AML-193 (cell line): ENCODE measurements at places on chromosomes 12 and 14.
A peak's percentile ranks its signal among the peaks of the same experiment; 100 is the strongest.

DNA sequence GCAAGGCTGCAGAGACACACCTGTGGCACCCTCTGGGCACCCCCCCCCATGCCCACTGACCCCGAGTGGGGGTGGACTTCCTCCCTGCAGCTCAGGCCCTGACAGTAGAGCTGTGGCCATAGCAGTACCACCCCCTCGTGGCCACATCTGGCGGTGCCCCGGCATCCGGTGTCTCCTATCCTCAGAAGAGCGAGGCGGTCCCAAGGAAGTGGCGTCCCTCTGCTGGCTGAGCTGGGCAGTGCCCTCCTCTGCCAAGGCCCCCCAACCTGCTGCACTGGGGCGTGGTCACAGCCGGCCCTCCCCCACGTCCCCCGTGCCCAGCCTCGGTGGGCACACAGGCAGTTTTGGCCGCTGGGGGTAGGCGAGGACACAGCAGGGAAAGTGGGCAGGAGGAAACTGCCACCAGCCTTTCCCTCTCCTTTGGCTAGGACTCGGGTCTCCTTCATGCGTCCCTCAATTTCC, 6.0 kb upstream of the SLC6A12 start:
- DNase-seq = peak; percentile 74

- DNase-seq = no peak
Measured at GRCh38 chr12:126747530-126748149, 1519.3 kb upstream of the TMEM132C start.

- DNase-seq = no peak
Measured at GRCh38 chr14:65151609-65151956, 49.3 kb upstream of the MAX start.

DNA sequence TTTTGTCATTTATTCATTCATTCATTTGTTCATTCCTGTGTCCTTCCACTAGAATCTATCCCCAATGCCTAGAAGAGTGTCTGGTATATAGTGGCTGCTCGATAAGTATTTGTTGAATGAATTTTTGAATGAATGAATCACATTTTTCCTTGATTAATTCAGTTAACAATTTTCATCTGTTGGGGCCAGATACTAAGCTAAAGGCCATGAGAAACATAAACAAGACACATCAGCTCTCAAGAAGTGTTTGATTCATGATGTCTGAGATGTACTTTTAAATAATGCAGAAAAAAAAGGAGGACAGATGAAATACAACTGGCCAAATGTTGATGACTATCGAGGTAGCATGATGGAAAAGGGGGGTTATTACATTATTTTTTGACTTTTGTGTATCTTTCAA, 48.1 kb upstream of the TMED10 start:
- DNase-seq = no peak

DNA sequence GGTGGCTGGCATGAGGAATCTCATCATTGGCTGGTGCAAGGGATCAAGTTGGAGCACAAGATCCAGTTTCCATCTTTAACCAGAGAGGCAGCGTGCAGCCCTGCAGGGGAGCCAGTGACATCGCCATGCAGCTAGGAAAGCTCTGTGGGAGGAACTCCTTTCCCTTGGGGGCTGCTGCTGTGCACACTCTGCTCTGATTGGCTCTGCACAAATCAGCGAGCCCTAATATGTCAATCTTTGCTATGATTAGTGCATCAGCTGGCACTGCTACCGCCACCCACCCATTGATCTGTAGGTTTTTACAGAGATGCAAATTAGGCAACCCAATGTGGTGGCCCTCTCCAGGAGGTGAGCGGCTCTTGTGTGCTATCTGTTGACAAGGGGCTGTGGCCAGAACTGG, 262.6 kb downstream of the PCNX1 start:
- DNase-seq = no peak

DNA sequence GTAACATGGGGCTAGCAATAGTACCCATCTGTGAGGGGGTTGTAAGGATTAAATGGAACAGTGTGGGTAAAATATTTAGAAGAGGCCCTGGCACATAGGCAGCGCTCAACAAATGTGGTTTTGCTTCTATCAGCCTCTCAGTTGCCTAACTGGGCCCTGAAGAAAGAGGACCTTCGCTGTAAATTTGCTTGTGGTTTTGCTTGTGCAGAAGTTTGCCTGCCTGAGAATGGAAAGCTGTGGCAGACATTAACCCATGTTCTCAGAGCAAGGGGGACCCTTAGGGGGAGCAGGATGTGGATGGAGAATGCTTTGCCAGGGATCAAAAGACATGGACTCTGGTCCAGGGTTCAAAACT, 160.1 kb downstream of the BRMS1L start:
- no peak for DNase-seq

DNA sequence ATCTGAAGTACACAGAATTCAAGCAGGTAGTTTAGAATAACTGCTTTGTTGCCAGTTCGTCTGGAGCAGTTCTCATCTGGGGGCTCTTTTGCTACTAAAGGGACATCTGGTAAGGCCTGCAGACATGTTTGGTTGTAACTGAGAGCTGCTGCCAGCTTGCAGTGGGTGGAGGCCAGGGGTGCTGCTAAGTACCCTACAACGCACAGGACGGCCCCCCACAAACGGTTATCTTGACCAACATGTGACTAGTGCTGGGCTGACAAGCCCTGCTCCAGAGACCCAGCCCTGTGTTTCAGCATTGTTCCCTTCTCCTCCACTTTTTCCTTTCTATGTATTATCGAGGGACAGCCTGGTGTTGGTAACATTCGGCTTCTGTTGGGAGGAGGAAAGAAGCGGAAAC, 40.8 kb downstream of the FBXO21 start:
- DNase-seq = no peak

- DNase-seq = no peak
Measured at GRCh38 chr14:103846543-103847450, 578 bp downstream of the PPP1R13B start.

DNA sequence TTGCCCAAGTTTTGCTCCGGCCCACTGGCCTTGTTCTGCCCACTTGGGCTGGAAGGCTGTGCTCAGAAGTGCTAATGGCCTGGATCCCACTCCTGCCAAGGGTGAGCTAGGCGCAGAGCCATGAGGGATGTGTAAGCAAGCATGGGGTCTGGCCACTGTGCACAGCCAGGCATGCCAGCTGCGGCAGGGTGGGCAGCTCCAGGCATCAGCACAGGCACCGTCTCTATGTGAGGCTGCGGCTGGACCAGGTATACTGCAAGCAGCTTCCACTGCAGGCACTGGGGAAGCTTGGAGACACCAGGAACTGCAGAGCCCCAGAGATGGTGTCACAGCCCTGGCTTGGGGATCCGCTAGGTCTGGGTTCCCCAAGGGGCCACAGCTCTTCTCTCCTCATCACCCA, 264.9 kb downstream of the LRIG3 start:
- no peak for DNase-seq

GRCh38 chr12:80698256-80698655, 9.2 kb upstream of the MYF6 start:
- no peak for DNase-seq

DNA sequence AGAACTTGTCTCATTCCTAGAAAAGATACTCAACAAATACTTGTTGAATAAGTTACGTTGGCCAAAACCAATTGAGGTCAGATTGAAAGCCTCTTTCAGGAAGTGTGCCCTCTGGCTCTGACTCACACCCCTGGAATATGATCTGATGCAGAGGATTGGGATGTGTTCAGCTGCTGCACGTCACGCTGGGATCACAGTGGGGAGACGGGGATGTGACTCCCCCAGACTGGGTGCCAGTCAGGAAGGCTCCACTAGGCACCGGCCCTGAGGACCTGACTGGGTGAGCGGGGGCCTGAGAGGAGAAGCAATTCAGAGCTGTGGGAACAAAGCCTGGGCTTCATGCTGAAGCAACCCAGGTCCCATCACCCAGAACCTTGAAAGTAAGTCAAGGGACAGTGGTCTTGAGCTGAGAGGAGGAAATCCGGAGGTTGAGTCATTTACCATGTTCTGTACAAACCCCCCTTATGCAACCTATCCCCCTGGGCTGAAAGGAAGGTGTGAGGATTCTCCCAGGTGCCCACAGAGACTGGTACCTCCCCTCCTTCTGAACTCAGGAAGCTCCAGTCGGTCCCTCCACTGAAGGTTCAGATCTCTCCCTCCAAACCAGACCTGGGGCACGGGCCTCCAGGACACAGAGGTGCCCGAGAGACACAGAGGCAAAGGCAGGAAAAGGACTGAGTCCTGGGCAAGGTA, 3.9 kb downstream of the CEBPE start:
- DNase-seq = no peak

DNA sequence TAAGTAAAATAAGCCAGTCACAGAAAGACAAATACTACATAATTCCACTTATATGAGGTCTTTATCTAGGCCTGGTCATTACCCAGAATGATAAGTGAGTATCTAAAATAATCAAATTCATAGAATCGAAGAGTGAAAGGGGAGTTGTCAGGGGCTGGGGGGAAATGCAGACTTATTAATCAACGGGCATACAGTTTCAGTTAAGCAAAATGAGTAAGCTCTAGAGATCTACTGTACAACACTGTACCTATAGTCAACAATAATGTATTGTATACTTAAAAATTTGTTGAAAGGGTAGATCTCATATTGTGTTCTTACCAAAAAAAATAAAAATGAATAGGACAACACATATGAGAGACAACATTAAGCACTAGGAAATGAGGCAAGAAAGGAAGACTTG, 13.3 kb downstream of the BTBD7 start:
- no peak for DNase-seq

- no peak for DNase-seq
Measured at GRCh38 chr14:101127224-101127623, 223.7 kb upstream of the RTL1 start.

- no peak for DNase-seq
Measured at GRCh38 chr14:103739793-103740501, 24.3 kb downstream of the ZFYVE21 start.

- no peak for DNase-seq
Measured at GRCh38 chr12:70353780-70354660, 12.1 kb upstream of the KCNMB4 start.

DNA sequence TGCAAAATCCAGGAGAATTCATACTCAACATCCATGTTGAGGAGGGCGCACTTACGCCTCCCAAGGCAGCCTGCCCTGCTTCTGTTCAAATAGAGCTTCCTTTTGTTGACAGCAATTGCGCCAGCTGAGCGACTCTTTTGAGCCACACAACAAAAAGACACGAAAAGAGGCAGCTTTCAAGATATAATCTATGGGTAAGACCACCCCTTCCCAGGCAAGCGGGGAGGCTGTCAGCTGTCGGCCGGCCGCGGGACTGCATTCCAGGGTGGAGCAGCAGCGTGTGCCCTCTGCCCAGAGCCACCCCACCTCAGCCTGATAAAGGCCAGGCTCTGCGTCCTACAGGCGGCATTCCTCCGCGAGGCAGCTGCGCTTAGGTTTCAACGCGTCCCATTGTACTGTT, 15.8 kb upstream of the STAB2 start:
- no peak for DNase-seq

GRCh38 chr12:13843841-13844240, 137.6 kb downstream of the GRIN2B start:
- DNase-seq = no peak
